ENCODE measurements at places on chromosomes 2 and 18.

DNA sequence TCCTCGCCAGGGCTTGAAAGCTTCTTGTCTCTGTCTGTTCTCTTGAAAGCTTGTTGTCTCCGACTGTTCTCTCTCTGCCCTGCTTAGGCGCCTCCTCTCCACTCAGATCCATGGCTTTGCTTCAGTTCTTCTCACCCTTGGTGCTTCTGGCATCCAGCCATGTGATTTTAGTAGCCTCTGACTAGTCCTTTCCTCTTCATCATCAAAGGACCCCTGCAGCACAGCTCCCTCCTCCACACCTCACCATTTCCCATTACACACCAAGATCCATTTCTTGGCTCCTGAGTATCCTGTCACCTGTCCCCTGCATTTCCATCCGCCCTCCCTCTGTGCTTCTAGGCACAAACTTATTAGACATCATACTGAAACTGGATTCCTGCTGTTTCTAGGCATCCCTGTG, 59.4 kb downstream of the ZNF236 start:
- no peak for DNase-seq

DNA sequence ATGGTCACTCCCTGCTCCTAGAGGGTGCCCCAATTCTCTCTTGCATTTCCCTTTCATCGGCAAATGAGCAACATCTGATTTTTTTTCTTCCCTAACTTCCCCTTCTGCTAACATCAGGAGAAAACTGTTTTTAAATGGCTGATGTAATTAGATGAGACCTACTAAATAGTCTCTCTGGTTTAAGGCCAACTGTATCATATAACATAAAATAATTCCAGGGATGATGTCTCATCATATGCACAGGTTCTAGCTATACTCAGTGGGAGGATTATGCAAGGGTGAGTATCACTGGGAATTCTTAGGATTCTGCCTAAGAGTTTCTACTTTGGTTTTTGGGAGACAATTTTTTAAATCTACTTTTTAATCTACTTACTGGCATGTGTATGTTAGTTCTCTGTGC, 193.4 kb downstream of the PARD3B start:
- DNase-seq = no peak

GRCh38 chr18:73848656-73849055, 299.0 kb downstream of the FBXO15 start:
- DNase-seq = no peak

GRCh38 chr18:4358618-4359017, 96.5 kb downstream of the DLGAP1 start:
- no peak for DNase-seq

DNA sequence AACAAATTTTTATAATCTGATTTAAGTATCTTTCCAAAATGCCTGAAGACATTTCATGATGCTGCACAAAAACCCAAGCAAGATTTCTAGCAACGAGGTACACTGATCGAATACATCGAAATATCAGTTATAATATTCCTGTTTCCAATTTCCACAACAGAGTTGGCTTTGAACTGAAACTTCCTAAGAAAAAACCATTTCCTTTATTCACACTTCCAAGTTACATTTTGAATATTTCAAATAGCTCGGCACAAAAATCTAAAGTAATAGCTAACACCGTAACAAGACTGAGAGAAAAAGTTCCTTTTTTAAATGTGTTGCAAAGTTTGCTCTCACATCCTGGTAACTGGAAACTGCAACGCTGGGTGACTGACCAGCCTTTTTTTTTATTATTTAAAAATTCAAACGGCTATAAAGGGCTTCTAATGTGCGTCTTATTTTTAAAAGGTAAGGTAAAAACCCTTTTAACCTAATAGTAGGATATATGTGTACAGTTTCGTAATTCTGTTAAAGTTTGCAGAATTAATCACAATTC, 1.7 kb downstream of the HNRNPLL start:
- no peak for DNase-seq

GRCh38 chr2:15159751-15160177, 401.4 kb downstream of the NBAS start:
- no peak for DNase-seq

DNA sequence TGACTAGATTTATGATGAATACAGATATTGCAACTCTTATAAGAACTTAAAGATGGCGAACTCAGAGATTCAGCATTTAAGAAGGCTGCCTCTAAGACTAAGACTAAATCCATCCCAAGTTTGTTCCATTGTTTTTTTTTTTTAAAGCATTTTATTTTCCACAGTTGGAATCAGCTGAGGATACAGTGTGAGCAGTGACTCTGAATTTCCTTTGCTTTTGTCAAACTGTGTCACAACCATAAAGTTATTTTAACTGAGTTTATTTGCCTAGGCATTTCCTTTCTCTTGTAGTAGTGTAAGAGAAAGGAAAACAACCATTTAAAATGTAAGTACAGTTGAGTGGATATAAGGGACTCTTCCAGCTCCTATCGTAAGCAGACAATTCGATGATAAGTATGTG, 63.9 kb downstream of the ZEB2 start:
- DNase-seq = no peak

DNA sequence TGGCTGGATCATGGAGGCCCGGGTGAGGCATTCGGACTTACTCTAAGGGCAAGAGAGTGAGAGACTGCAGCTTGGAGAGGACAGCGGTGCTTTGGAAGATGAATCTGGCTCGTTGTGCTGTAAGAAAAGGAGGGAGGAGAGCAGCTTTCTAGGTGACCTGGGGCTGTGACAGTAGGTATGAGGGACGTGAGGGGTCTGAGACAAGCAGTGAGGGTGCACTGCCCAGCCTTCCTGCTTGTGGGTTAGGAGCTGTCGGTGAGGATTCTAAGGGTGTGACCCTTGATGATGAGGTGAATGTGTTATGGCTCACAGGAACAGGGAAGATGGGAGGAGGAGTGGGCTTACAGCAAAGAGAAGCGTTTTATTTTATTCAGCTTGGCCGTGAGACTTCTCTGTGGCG, 27.1 kb upstream of the RHOB start:
- no peak for DNase-seq

DNA sequence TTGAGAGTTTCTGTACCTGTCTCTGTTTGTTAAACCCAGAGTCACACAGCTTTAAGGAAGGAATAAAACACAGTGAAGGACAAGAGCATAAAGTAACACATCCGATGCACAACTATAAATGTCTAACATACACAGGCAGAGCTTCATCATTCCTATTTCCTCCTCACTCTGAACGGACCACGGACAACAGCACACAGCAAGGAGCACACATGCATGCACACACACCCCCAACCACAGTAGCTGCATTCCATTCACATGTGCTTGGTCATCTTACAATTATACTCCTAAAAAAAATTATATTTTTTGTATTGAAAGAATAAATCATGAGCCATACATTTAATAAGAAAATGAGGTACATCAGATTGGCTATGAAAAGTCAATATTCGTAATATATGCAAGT, 58.3 kb downstream of the ID2 start:
- no peak for DNase-seq

GRCh38 chr2:239274391-239275043, 126.3 kb downstream of the HDAC4 start:
- no peak for DNase-seq

GRCh38 chr18:6650127-6650507, 79.4 kb upstream of the ARHGAP28 start:
- DNase-seq = no peak

DNA sequence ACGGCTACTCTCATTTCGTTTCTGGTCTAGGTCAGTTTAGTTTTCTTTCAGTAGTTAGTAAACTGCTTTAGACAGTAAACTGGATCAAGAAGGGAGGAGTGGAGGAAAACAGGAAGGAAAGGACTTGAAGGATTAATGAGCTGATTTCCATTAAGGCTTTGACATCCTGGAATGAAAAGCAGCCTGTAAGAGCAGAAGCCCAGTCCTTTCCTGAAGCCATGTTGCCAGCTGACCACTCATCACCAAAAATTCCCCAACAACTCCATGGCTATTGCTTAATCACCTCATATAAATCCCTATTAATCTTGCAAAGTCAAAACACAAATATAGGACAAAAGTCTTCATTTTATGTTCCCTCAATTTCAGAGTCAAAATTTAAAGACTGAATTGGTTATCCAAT, 113.7 kb upstream of the ZFP36L2 start:
- DNase-seq = no peak

GRCh38 chr2:128284841-128285240, 33.8 kb downstream of the HS6ST1 start:
- DNase-seq = no peak

- no peak for DNase-seq
Measured at GRCh38 chr18:74388227-74388626, 68.9 kb downstream of the DIPK1C start.

DNA sequence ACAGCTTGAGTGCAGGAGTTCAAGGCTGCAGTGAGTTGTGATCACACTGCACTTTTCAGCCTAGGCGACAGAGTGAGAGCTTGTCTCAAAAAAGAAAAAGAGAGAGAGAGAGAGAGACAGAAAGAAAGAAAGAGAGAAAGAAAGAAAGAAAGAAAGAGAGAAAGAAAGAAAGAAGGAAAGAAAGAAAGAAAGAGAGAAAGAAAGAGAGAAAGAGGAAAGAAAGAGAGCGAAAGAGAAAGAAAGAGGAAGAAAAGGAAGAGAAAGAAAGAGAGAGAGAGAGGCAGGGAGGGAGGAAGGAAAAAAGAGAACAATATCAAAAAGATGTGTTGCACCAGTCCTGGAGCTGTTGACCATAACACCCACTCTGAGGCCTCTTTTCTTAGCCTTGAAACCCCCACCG, 89.8 kb upstream of the MBOAT2 start:
- no peak for DNase-seq

DNA sequence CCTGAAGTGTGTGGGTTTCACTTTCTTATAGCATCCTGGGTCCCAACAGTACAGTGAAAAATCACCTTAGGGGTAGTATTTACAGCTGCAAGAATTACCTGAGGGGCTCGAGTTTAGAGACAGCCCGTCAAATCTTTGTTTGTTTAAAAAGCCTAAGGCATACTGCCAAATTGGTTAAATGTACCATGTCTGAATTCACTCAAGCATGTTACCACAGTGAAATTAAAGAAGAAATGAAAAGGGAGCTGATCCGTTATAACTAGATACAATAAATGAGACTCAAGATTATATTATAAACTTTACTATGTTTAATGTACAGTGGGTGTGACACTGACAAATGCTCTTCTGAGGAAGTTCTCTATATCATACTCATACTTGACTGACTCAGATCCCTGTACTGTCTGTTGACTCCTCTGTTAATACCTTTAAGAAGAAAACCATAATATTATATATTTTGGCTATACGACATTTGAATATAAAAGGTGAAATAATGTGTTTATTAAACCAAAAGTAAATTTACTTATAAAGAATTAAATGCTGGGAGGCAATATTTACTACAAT, 107.3 kb downstream of the TMEFF2 start:
- no peak for DNase-seq

DNA sequence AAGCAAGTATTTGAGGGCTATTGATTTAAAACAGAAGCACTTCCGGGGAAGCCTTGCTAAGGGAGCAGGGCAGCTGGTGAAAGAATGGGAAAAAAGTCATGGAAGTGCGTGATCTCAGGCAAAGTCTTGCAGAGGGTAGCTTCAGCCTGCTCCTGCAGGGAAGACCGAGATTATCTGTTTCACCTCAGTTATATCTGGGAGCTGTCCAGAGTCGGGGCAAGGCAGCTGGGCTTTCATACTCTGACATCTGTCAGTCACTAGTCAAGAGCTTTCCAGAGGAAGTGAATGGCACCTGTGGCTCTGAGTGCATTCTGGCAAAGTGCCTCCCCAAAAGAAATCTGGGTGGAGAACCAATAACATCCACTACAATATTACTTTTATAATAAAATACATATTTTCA, 8.7 kb downstream of the NXPH2 start:
- DNase-seq = no peak

DNA sequence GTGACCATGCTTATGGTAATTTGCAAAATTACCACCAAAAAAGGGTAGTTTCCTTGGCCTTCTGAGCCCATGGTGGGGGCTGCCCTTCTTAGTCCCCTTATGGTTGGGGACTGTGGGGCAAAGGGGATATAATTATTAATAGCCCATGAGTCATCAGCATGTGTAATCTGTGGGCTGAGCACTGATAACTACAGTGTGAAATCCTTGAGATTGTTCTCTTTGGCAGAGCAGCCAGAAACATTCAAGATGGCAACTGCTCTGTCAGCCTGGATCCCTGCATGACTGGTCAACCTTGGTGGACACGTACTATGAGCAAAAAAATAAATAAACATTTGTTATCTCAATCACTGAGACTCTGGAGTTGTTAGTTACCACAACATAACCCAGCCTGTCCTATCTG, 61.3 kb downstream of the MGAT4A start:
- no peak for DNase-seq

DNA sequence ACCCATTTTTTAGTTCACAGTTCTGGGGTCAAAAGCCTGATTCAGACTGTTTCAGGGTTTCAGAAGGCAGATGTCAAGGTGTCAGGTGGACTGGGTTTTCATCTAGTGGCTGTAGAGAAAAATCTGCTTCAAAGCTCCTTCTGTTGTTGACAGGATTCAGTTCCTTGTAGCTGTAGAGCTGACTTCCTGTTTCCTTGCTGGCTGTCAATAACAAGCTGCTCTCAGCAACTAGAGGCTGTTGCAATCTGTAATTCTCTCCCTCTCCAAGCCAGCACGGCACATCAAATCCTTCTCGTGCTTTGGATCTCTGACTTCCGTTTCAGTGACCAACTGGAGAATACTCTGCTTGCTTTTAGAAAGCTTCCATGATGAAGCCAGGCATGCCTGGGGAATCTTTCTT, 179.4 kb downstream of the DOK6 start:
- DNase-seq = no peak

- no peak for DNase-seq
Measured at GRCh38 chr18:46411191-46411828, 245.7 kb downstream of the LOXHD1 start.

- no peak for DNase-seq
Measured at GRCh38 chr2:9668687-9669345, 38.0 kb upstream of the YWHAQ start.

DNA sequence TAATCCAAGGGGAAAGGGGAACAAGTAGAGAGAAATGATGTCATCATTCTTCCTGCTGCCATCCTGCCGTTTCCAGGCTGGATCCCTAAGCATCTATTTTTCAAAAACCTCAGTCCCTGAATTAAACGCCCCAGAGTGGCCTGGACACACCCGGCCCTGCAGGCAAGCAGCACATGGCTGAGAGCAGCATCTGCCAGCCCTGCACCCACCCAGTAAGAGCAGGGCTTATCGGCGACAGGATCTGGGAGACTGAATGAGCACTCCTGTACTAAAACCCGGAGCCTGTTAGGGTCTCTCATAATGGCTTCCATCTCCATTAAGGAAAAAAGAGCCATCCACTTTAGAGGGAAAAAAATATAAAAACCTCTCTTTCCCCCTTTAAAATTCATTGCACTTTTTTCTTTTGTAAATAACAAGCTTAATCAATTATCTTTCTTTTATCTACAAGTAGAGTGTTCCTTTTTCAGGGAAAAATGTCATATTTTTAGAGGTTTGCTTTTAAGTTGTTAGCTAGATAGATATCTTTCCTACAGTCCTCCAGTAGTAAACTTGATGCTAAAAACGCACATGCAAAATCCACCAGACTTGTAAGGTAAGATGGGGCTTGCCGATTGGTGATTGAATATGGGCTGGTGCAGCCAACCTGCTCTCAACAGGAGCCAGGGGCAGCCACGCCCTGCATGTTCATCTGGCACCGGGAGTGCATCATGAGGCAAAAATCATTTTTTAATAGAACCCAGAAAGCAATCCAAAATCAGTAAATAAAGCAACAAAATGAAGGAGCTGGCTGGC, 457.8 kb downstream of the EIPR1 start:
- no peak for DNase-seq
